ENCODE measurements at places on chromosomes 1 and 21.

GRCh38 chr1:155478270-155478852, 84.2 kb downstream of the ASH1L start:
- no peak for DNase-seq

DNA sequence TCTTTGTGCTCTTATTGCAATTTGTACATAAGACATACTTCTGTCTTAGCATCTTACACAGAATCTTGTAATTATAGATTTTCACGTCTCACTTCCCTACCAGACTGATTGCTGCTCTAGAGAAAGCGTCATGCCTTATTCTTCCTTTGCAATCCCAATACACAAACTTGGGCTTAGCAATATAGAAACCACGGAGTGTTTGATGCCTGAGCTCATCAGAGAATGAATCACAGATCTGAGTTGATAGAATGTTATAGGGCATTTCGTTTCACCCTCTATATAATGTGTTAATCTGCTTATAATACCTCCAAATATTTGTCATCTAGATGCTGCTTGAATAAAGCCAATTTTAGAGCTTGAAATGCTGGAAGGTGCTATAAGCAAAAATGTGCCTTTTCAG, 6.6 kb downstream of the FMO1 start:
- no peak for DNase-seq

- no peak for DNase-seq
These were observed 32.6 kb downstream of the ZBED6 start for GRCh38 chr1:203828002-203828401.

DNA sequence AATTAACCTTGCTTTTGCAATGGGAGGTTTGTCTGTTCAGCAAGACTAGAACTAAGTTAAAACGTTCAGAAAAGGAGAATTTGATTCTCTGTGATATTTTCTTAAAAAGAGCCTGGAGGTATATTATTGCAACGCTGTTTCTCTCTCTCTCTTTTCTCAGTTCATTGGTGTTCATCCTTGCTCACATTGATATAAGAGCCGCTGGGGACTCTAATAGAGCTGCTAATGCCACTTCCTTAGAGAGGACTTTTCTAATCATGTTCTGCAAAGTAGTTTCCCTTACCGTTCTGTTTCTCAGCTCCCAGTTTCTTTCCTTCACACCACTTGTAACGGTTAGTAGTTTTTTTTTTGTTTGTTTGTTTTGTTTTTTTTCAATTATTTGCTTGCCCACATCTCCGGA, 203.8 kb downstream of the RWDD3 start:
- DNase-seq = no peak

GRCh38 chr21:35043549-35043948, 5.6 kb downstream of the RUNX1 start:
- DNase-seq = no peak

GRCh38 chr1:212916481-212917133, 33.7 kb upstream of the VASH2 start:
- no peak for DNase-seq

- no peak for DNase-seq
These were observed 113.6 kb downstream of the MACF1 start for GRCh38 chr1:39317910-39318633.

Data from D341Med (cell line).